LNCaP clone FGC (cell line): ENCODE measurements at places on chromosomes 16 and 17.

GRCh38 chr17:13756763-13757162 is 155.0 kb upstream of the HS3ST3A1 start:
- no peak for DNase-seq

DNA sequence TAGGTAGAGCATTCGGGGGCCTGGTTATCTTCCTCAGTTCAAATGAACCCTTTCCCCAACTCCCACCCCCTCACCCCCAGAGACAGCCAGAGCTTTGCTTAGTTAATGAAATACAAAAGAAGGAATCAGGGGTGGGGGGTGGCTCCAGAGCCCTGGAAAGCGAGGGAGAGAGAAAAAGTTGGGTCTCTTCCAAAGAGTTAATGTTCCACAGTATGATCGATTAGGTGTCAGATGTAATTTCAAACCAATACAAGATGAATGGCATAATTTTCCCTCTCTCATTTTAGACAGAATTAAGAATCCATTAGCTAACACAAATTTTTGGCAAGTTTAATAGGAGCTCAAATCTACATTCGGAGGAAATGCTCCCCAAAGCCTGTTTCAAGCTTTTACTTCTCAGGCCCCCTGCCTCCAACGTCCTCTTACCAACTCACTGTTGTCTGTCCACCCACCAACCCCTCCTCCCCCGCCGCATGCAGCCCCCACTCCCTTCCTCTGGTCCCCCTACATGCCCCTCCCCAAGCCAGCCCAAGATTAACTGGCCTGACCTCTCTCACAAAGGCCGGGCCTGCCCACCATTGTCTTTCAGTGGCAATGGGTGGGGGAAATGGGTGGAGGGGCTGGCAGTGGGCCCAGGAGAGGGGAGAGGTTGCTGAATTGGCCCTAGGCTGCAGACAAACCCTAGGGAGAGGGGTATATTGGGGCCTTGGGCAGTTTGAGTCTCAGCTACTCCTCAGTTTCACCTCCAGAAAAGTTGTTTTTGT is 28.2 kb downstream of the NEUROD2 start:
- DNase-seq = no peak

DNA sequence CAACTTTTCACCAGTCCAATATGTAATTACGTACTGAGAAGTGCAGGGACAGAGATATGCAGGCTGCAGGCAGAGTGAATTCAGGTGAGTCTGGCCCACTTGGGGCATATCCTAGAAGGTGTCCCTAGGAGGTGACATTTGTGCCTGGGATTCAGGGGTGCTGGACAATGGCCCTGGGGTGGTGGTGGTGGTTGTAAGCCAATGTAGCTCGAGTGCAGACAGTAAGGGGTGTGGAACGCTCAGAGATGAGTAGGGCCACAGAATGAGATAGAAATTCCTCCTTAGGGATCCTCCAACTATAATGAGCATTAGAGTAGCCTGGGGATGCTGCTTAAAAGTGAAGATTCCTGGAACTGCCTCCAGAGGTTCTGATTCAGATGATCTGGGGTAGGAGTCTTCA is 221.7 kb upstream of the MPHOSPH6 start:
- DNase-seq = no peak

GRCh38 chr16:84785843-84786581 is 33.8 kb upstream of the CRISPLD2 start:
- no peak for DNase-seq

DNA sequence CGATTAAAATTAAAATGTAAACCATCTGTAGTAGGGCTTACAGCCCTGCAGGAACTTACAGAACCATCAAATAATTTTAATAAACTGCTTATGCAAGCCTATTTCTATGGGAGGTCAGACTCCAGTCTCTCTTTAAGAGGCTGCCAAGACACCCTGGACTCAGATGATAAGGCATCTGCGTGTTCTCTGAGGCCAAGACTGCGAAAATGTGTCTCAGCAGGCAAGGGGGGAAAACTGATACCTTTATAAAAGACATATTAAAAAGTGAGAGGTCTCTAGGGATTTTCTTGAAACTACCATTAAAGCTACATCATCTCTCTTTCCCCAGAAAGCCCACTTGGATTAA is 32.2 kb downstream of the MPHOSPH6 start:
- DNase-seq = no peak

DNA sequence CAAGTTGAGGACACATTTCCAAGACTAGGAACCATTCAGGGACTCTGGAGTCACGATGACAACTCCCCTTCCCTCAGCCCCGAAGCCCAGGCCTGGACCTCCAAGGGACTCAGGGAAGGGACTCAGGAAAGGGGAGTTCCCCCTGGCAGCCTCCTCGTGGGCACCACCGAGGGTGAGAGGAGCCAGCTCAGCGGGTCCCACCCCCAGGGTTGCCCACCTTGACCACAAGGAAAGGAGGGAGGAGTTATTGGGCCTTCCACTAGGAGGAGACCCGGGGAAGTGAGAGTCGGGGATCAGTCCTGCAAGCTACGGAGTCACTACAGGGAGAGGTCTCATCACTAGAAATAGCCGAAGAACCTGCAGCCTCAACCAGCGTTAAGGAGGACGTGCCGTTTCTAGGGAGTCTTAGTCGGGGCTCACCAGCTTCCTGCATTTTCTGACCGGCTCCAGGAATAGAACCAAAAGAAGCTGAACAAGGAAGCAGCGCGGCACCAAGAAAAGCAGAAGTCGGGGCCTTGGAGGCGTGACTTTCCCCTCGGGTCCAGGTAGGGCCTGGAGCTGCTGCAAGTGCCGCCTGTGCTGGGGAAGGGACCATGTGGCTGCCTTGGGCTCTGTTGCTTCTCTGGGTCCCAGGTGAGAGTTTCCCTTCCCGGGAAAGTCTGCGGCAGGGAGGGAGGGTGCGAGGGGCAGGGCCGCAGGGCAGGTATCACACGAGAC is at the start of gene CD300A:
TSS of gene CD300A (plus strand) at position 524 of the 717 bp plus-strand sequence. CDS start at position 594, 70 bp downstream.
- no peak for DNase-seq
